ENCODE measurements at places on chromosomes 3 and 15.

DNA sequence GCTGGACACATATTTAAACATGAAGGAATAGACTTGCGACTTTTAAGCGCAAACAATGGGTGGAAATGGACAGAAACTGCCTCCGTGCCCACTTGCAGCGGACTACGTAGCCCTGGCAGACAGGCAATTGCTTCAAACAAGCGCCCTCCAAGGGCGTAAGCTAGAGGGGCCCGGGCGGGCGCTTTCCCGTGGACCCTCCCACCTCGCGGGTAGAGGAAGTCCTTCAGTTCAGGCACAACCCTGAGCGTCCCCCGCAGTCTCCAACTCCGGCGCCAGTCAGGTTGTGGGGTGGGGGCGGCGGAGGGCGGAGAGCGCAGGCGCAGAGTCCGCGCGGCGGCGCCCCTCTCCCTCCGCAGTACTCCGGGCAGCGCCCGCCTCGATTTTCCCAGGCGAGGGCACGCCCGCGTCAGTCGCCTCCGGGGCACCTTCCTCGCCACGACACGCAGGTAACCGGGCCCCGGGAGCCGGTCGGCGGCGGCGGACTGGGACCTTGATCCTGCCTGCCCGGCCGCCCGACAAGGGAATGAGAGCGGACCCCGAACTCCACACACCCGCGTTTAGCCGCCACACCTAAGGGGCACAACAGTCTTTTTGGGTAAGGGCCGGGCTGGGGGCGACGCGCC lies at the start of gene SLC35G2:
Gene SLC35G2 (plus strand): TSS at position 358 of the 623 bp plus-strand sequence. CDS start 35,335 bp downstream, outside the sequence.
- ATAC-seq = peak; percentile 84

DNA sequence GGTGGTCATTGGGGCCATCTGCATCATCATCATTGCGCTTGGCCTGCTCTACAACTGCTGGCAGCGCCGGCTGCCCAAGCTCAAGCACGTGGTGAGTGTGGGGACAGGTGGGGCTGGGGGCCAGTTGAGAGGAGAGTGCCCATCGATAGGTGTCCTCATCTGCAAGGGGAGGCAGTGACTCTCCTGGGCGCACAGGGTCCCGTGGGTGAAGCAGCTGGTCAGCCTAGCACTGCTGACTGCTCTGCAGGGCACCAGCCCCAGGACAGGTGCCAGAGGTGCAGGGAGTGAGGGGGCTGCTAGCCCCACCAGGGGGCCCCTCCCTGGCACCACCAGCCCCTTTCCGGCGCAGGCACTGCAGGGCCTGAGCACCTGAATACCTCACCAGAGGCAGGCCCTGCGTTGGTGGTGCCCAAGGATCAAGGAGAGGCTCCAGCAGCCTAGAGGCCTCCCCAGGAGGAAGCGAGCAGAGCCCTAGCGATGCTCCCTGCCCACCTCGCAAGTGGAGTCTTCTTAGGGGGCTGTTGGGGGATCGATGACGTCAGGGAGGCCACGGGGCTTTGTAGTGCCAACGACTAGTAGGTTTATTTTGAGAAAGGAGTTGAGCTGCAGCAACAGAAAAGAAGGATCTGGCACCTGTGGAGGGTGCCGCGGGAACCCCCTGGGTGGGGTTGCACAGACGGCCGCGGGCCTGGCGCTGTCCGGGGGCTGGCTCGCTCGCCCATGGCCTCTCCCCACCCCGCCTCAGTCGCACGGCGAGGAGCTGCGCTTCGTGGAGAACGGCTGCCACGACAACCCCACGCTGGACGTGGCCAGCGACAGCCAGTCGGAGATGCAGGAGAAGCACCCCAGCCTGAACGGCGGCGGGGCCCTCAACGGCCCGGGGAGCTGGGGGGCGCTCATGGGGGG lies 976 bp upstream of the ABTB1 start:
- ATAC-seq = peak; percentile 42

GRCh38 chr15:49428409-49429095 lies 5.5 kb downstream of the FGF7 start:
- ATAC-seq = no peak

GRCh38 chr3:34957677-34958076 lies 681.6 kb upstream of the ARPP21 start:
- no peak for ATAC-seq

DNA sequence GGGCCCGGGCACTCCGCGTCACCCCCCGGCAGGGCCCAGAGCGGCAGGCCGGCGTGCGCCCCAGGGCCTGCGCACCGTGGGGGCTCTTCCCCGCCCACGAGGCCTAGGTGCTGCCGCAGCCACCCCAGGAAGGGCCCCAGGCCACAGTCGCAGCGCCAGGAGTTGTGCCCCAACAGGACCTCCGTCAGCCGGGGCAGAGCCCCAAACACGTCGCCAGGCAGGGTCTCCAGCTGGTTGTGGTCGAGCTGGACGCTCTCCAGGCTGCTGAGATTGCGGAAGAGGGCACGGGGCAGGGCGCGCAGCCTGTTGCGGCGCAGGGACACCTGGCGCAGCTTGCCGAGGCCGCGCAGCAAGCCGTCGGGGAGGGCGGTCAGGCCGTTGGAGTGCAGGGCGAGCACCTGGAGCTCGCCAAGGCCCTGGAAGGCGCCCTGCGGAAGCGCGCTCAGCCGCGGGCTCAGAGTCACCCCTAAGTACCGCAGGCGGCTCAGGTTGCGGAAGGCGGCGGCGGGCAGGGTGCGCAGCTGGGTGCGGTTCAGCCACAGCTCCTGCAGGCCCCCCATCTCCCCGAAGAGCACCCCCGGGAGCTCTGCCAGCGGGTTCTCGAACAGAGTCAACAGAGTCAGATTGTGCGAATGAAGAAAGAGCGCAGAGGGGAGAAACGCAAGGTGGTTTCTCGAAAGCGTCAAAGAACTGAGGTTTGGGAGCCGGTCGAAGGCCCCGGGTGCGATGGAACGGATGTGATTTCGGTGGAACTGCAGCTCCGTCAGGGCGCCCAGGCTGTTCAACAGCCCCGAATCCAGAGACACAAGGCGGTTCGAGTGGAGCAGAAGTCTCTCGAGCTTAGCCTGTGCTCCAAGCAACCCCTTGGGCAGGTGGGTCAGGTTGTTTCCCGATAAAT lies 2.0 kb downstream of the GP5 start:
- ATAC-seq = no peak

GRCh38 chr3:175153595-175153994 lies 294.5 kb downstream of the NAALADL2 start:
- no peak for ATAC-seq

DNA sequence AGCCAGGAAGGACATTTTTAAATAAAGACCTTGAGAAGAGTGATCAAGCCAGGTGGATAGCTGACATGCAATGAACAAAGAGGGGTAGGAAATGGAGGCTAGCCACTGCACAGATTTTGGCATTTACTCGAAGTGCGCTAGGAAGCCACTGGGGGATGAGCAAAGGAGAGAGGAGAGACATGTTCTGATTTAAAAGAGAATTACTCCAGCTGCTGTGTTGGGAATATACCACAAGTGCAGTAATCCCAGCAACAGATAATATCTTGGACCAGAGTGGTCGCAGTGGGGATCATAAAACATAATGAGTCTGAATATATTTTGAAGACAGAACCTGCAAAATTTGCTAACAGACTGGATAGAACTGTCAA lies 19.9 kb downstream of the KPNA4 start:
- ATAC-seq = no peak
